ENCODE measurements at places on chromosomes 11 and 22.

DNA sequence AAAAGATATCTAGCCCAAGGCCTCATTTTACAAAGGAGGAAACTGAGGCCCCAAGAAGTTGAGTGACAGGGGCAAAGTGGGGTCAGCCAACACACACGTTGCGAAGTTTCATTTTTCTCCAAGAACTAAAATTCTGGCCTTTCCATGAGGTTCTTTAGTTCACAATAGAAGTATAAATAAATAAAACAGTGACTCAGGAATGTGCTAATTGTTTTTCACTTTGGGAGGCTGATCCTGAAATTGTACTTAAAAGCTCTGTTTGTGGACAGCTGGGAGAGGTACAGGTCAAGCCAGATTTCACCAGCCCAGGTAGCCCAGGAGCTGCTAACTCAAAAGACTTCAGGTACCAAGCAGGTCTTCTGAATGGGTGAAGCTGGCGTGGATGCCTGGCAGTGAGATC, 105.2 kb downstream of the TRAF6 start:
- H3K36me3 ChIP-seq = peaks cover 31% of the 10 kb centered on the region
- no peak for DNase-seq
- no peak overlapping the region for H3K27ac ChIP-seq
- peaks cover 3% of the 10 kb centered on the region for H3K27me3 ChIP-seq

GRCh38 chr22:46000081-46001027, 23.4 kb upstream of the WNT7B start:
- peaks cover 25% of the 10 kb centered on the region for H3K4me1 ChIP-seq
- no peak overlapping the region for H3K4me3 ChIP-seq
- no peak overlapping the region for H3K27ac ChIP-seq
- peaks cover 11% of the 10 kb centered on the region for H3K27me3 ChIP-seq
- H3K36me3 ChIP-seq = no peaks in the 10 kb centered on the region

GRCh38 chr22:37639771-37640590, 512 bp downstream of the SH3BP1 start:
- peak; percentile 48 for DNase-seq
- H3K36me3 ChIP-seq = peaks cover 8% of the 10 kb centered on the region
- no peak overlapping the region for H3K27ac ChIP-seq
- peaks cover 57% of the 10 kb centered on the region for H3K4me1 ChIP-seq
- H3K4me3 ChIP-seq = peak overlapping the region; percentile 85

DNA sequence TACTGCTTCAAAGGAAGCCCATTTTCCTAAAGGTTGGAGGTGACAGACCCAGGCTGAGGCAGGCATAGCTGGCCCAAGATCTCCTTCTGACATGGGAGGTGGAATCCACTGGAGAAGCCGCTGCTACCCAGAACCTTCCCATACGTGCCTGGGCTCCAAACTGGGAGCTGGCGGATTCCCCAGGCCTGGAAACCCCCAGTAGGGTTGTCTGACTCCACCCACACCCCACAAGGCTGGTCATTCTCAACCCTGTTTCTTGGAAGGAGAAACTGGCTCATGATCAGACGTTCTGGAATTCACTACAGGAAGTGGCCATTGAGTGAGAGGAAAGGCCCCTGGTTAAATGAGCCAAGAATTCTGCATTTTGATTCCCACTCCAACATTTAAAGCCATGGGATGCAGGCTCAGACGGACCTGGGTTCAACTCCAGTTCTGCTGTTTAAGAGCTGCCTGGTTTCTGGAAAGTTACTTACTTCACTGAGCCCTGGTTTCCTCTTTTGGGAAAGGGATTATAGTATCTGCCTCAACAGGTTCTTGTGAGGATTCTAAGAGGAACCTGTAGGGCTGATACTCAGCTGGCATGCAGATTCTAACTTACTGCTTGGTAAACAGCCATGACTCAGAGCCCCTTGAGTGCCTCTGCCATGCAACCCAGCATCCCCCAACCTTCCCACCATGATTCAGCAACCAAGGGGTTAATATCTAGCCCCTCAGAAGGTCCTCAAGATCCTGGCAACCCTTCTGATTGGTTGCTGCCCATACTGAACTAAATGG, 19.4 kb upstream of the TSKU start:
- DNase-seq = no peak
- H3K4me1 ChIP-seq = peaks cover 89% of the 10 kb centered on the region
- no peaks in the 10 kb centered on the region for H3K36me3 ChIP-seq
- H3K4me3 ChIP-seq = no peak overlapping the region

DNA sequence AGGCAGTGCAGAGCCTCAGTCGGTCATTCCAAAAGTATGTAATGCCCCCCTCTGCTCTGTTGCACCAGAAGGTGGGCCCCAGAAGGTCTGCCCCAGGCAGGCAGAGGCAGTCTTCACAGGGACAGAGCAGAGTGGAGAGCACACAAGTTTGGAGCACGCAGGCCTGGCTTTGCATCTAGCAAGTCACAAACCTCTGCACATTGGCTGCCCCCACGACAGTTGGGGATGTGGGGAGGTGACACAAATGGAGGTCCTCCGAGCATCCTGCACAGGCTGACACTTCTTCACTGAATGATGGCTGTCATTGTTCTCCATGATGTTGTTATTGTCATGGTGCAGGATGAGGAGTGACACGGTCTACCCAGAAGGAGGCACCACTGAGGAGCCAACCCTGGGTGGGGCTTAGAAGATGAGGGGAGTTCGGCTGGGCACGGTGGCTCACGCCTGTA, 11.9 kb downstream of the TOM1 start:
- H3K4me3 ChIP-seq = no peak overlapping the region
- no peaks in the 10 kb centered on the region for H3K36me3 ChIP-seq
- H3K4me1 ChIP-seq = peaks cover 83% of the 10 kb centered on the region
- peak overlapping the region; percentile 96 for H3K27ac ChIP-seq
- H3K27me3 ChIP-seq = peaks cover 4% of the 10 kb centered on the region

DNA sequence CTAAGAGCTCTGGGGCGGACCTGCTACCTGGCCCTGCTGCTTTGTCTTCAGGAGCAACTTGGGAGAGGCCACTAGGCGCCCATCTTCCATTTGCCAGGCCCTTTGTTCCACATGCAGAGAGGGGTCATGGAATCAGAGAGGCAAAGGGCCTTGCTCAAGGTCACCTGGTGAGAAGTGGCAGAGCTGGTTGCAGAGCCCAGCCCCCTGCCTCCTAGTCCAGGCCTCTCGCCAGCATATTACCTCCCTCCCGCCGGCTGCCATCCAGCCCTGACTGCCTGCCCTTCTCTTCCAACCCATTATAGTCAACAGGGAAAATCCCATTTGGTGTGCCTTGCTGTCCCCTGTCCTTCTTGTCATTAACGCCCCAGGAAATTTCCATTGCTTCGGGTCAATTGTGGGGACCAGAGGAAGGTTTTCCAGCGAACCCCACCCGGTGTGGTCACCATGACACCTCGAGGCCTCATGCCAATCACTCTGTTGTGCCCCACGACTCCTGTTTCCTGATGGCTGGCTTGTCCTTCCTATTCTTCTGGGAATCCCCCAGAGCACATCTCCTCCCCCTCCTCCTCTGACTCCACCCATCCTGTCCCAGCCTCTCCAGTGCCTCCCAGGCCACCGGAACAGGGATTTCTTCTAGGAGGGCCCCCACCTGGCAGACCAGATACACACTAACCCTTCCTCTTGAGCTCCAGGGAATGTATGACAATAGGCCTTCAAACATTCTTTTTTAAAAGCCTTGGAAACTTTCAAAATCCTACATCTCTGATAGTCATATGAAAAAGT, 77.0 kb downstream of the NECTIN1 start:
- H3K36me3 ChIP-seq = no peaks in the 10 kb centered on the region
- H3K27me3 ChIP-seq = peaks cover 12% of the 10 kb centered on the region
- peaks cover 36% of the 10 kb centered on the region for H3K4me1 ChIP-seq
- no peak for DNase-seq
- H3K4me3 ChIP-seq = no peak overlapping the region
- no peak overlapping the region for H3K27ac ChIP-seq

- H3K4me1 ChIP-seq = peaks cover 83% of the 10 kb centered on the region
- peaks cover 19% of the 10 kb centered on the region for H3K27me3 ChIP-seq
- no peak for DNase-seq
- H3K27ac ChIP-seq = peak overlapping the region; percentile 25
- H3K36me3 ChIP-seq = no peaks in the 10 kb centered on the region
- H3K4me3 ChIP-seq = peak overlapping the region; percentile 42
Measured at GRCh38 chr11:43988040-43988817, 45.8 kb downstream of the C11orf96 start.

DNA sequence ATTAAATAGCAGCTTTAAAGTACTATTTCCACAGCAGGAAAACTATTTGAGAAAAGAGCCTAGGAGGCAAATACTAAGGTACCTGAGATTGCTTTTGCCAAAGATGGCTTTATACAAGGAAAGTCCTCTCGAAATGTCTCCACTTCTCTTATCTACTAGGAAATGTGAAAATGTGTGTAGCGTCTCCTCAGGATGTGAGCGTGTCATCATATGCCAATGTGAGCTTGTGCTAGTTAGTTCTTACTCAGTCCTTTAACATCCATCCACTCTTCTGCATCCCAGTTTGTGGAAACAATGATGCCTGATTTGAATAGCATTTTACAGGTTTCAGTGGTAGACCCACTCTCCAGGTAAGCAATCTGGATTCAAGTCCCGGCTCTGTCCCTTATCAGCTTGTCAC, 421.0 kb downstream of the DYNC2H1 start:
- H3K27ac ChIP-seq = no peak overlapping the region
- H3K4me1 ChIP-seq = no peaks in the 10 kb centered on the region
- DNase-seq = no peak
- no peaks in the 10 kb centered on the region for H3K36me3 ChIP-seq
- H3K4me3 ChIP-seq = no peak overlapping the region

DNA sequence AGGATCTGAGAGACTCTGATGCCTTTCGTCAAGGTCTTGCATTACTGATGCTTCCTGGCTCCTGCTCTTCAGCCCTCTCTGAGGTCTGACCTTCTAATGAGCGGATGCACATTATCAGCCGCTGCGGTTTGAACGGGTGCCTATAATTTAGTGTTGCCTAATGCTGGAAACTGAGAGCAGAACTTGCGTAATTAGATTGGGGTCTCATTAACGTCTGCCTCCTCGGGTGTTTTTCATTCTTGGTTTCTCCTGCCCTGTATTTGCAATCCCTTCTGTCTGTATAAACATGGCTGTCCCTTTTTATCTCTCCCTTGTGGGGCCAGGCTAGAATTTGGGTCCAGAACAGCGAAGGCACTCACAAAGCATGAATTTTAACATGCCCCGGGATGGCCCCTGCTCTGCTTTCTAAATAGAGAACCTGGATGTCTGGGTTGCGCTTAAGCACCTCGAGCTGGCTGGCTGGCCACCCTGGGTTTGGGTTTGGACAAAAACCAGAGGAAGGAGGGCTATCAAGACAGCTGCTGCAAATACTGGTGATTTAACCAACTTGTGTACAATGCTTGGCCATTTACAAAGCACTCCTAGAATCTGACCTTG, 118.6 kb downstream of the TIMP3 start:
- no peak for DNase-seq
- H3K4me3 ChIP-seq = no peak overlapping the region
- H3K4me1 ChIP-seq = peaks cover 40% of the 10 kb centered on the region
- no peak overlapping the region for H3K27ac ChIP-seq
- peaks cover 33% of the 10 kb centered on the region for H3K27me3 ChIP-seq

DNA sequence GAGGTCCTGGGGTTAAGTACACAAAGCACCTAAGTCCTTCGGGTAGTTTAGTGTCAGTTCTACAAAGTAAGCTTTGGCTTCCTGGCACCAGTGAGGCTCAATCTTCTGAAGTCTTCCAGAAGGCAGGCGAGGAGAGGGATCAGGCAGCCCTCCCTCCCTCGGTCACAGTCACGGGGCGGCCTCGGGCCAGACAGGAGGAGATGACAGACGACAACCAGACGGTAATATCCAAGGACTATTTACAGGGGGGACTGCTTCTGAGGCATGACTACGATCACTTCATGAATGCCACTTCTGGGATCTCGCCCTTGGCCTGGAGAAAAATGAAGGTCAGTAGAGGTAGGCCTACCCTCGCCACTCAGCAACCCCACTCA, 383 bp upstream of the TMEM223 start:
- peaks cover 66% of the 10 kb centered on the region for H3K36me3 ChIP-seq
- H3K27ac ChIP-seq = peak overlapping the region; percentile 97
- peaks cover 3% of the 10 kb centered on the region for H3K27me3 ChIP-seq
- peak; percentile 39 for DNase-seq
- H3K4me1 ChIP-seq = peaks cover 44% of the 10 kb centered on the region
- peak overlapping the region; percentile 92 for H3K4me3 ChIP-seq

- H3K4me1 ChIP-seq = peaks cover 66% of the 10 kb centered on the region
- no peak for DNase-seq
- H3K36me3 ChIP-seq = peaks cover 4% of the 10 kb centered on the region
- peaks cover 4% of the 10 kb centered on the region for H3K27me3 ChIP-seq
- H3K27ac ChIP-seq = peak overlapping the region; percentile 19
Measured at GRCh38 chr11:76424891-76425290, 19.9 kb upstream of the EMSY start.

DNA sequence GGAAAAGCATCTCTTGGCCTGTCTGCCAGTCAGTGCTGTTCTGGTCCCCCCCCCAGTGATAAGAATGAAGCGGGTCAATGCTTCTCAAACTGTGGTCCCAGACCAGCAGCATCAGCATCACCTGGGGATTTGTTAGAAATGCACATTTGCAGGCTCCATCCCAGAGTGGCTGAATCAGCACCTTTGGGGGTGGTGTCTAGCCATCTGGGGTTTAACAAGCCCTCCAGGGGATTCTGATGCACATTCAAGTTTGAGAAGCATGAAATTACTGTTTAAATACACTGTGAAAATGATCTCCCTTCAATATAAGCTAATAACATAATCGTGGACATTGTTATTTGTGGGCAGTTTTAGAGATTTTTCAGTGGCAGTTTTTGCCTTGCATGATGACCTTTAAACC, 133.5 kb downstream of the MYO18B start:
- H3K27me3 ChIP-seq = peaks cover 8% of the 10 kb centered on the region
- no peak overlapping the region for H3K27ac ChIP-seq

- H3K27me3 ChIP-seq = peaks cover 4% of the 10 kb centered on the region
- no peaks in the 10 kb centered on the region for H3K36me3 ChIP-seq
- no peak overlapping the region for H3K4me3 ChIP-seq
- H3K4me1 ChIP-seq = no peaks in the 10 kb centered on the region
Measured at GRCh38 chr22:35721960-35722359, 4.3 kb downstream of the APOL5 start.

DNA sequence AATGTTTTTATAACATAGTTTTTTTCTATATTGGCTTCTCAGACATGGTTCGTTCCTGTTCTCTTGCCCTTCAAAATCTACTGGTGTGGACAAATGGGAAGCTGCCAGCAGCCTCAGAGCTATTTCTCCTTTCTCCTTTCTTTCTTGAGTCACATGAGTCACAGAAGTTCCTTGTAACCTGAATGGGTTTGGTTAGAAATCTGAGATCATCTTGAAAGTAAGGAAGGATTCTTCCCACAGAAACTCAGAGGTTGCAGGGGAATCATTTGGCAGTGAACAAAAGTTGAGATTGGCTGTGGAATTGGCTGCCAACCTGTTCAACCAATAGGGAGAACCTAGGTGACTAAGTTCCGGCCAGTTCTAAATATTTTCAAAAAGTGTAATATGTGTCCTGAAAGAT, 12.5 kb downstream of the PLET1 start:
- no peak for DNase-seq
- no peak overlapping the region for H3K27ac ChIP-seq
- peaks cover 4% of the 10 kb centered on the region for H3K27me3 ChIP-seq
- peaks cover 21% of the 10 kb centered on the region for H3K36me3 ChIP-seq
- peaks cover 15% of the 10 kb centered on the region for H3K4me1 ChIP-seq

DNA sequence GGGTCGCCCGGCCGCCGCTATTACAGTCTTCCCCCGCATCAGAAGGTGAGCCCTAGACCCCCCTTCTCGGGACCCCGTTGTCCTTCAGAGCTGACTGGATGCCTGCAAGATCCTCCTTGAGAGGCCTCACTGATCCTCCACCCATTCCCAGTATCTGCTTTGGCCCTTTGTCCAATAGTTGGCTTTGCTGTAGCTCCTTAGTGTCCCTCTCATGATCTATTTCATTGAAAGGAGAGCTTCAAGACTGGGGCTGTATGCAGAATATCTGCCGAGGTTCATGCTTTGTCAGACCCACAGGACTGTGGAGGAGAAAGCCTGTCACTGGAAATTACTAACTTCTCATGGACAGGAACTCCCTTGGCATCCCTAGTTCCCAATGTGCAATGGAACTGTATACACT, 499 bp downstream of the DLAT start:
- peak overlapping the region; percentile 99 for H3K4me3 ChIP-seq
- H3K27me3 ChIP-seq = peaks cover 3% of the 10 kb centered on the region
- no peak for DNase-seq
- H3K4me1 ChIP-seq = peaks cover 40% of the 10 kb centered on the region
- peak overlapping the region; percentile 99 for H3K27ac ChIP-seq
